ENCODE measurements at places on chromosomes 5 and 9. TPM values are rescaled to one million over a fixed set of nuclear protein-coding genes. Genes with fewer than 3 reads are reported as not detected.

Gene DMGDH
- total RNA-seq = not detected

Gene HRH2
- 2.0 TPM for total RNA-seq

Gene GABRA1
- total RNA-seq = not detected

DNA sequence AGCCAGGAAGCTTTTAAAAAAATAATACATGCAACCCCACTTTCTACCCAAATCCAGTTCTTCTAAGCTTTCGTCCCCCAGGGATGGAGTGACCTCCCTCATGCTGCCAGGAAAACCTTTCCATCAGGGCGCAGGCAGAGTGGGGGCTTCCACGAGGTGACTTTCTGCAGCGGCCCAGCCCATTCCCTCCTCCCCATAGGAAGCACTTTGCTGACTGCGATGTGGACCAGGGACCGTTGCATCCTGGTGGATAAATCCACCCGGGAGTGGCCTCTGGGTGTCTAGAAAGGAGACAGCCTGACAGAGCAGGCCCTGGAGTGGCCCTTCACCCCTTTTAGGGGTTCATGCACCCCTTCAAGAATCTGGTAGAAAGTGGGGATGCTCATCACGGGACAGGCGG, 1.6 kb downstream of the QRFP start:
- no peak for DNase-seq

DNA sequence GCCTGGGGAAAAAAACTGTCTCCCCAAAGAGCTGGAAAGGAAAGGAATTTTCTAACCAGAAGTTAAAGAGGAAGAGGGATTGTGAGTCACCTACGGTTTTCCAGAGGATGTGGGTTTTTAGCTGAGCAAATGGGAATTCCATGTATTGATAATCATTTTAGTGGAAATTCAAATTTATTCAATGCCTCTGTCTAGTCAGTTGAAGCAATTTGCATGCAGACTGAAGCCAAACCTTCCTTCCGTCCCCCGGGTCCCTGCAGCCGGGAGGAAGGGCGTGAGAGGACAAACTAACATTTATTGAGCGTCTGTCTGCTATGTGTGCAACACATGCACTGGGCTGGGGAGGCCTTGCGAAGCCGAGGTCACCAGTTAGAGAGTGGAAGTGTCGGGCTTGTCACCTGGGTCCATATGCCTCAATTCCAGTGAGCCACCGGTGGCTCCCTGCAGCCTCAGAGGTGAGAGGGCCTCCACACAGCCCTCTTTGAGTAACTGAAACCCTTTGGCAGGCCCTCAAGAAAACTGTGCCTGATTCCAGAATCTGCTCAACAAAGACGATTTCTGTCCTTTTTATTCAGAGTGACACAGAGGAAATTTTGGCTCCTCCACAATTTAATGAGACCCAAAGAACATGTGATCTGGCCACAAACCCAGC, 70.3 kb downstream of the COL27A1 start:
- DNase-seq = no peak

Gene IFNK
- total RNA-seq = not detected

Gene WDR38
- total RNA-seq = not detected

- DNase-seq = peak; percentile 88
Measured at GRCh38 chr5:143405063-143405848, 1.8 kb upstream of the NR3C1 start.

Gene DAB2IP
- total RNA-seq = not detected

Gene PRXL2C
- 7.0 TPM for total RNA-seq

GRCh38 chr5:107388141-107388861, 282.4 kb downstream of the EFNA5 start:
- DNase-seq = no peak

DNA sequence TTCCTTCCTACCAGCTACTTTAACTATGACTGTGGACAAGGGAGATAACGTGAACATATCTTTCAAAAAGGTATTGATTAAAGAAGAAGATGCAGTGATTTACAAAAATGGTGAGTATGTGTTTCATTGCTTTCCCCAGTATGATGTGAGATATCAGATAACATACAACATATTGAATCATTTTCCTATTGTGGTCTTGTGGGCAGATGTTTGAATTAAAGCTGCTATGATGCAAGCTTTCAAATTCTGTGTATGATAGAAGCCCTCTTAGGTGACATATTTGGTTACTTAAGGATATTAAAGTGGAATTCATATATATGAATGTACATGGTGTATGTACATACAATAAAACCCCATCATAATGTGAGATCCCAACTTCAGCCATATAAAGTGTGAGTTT, 59.5 kb downstream of the TEK start:
- DNase-seq = no peak

DNA sequence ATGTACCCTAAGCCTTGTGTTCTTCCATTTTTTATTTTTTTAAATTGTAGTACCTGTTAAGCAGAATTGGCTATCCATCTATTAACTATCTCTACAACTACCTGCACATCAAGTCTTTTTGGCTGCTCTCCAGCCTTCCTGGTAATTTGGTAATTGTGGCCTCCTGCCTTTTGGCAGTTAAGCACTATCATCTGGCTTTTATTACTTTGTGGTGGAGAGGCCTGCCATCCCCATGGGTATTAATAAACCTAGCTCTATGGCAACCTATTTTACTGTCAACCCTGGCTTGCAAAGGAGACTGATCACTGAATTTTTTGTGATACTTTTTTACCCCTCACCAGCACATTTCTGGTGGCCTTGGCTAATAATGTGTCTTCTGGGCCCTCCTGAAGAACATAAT, 20.5 kb downstream of the SELENOP start:
- no peak for DNase-seq

DNA sequence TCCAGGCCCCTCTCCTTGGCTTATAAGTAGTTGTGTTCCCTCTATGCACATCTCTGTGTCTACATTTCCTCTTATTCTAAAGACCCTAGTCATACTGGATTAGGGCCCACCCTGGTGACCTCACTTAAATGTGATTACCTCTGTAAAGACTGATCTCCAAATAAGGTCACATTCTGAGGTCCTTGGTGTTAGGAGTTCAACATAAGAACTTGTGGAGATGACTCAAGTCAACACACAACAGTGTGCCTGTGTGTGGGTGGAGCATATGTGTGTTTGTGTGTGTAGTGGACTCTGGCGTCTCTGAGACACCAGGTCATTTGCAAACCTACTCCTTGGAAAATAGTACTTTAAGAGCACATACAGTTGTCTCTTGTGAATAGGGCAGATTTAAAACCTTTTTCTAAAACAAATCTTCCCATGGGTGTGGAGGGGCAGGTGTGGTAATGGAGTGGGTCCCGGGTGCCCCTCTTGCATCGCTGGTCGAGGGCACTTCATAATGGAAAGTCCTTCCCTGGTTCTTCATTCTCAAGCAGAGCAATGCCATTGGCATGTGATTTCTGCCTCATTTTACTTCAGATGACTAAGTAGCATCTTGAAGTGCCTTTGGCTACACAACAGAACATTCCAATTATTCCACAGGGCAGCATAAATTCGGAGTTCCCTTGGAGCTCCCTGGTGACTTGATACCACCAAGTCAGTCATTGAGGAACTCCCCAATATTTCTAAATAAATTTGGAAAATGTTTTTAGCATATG, 84.4 kb downstream of the C9orf152 start:
- DNase-seq = no peak

Measured in naive thymus-derived CD8-positive, alpha-beta T cell (primary cell).